ENCODE measurements at places on chromosomes 6 and 20. TPM values are rescaled to one million over a fixed set of nuclear protein-coding genes. Genes with fewer than 3 reads are reported as not detected.
A peak's percentile ranks its signal among the peaks of the same experiment; 100 is the strongest.

MCHR2 gene
- total RNA-seq = not detected

IPCEF1 gene
- 0.02 TPM for total RNA-seq

E2F3 gene
- total RNA-seq = 44.7 TPM

MRPS18B gene
- total RNA-seq = 125 TPM

ALDH8A1 gene
- total RNA-seq = 0.18 TPM

SNX21 gene
- total RNA-seq = 0.65 TPM

ARMH2 gene
- not detected for total RNA-seq

SLC17A3 gene
- total RNA-seq = not detected

NHLRC1 gene
- total RNA-seq = not detected

HLA-DRB1 gene
- total RNA-seq = 0.78 TPM

GJE1 gene
- total RNA-seq = not detected

LY6G5C gene
- 0.60 TPM for total RNA-seq

GRCh38 chr20:62799036-62799435, 2.8 kb downstream of the MRGBP start:
- no peak for DNase-seq
- H3K4me3 ChIP-seq = no peak overlapping the region
- no peak overlapping the region for H3K27ac ChIP-seq
- peaks cover 39% of the 10 kb centered on the region for H3K36me3 ChIP-seq
- peaks cover 6% of the 10 kb centered on the region for H3K4me1 ChIP-seq

DNA sequence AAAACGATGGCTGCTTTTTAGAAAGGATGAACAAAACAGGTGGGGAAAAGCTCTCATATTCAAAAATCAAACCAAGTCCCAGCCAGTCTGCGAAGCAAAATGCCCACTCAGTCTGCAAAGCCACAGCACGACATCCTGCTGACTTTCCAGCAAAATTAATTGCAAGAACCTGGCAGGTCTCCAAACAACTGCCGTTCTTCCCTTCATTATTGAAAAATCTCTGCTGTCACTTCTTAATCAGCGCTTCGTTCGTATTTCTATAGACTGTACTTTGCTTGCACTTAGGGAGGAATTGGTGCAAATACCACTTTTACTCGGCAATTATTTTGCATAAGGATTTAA, 222.4 kb downstream of the CBLN4 start:
- no peak for DNase-seq
- H3K4me1 ChIP-seq = no peaks in the 10 kb centered on the region
- H3K27ac ChIP-seq = no peak overlapping the region
- H3K36me3 ChIP-seq = no peaks in the 10 kb centered on the region
- no peak overlapping the region for H3K4me3 ChIP-seq
- no peaks in the 10 kb centered on the region for H3K27me3 ChIP-seq

GRCh38 chr6:158022749-158023596, 41.3 kb downstream of the SYNJ2 start:
- H3K27me3 ChIP-seq = no peaks in the 10 kb centered on the region
- H3K36me3 ChIP-seq = peaks cover 22% of the 10 kb centered on the region
- no peak overlapping the region for H3K4me3 ChIP-seq
- no peak for DNase-seq

DNA sequence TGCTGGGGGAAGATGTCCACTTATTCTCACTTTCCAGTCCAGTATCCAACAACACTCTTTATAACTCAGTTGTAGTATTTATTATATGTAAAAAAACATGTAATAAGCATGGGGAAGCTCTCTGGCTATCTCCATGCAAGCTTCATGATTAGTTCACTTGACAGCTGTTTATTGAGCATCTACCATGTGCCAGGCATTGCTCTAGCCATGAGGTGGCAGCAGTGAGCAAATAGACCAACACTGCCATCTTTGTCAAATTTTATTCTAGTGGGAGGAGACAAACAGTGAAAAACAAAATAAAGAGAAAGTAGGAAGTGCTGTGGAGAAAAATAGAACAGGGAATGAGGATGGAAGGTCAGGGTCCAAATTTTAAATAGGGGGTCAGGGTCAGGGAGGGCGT, 131.8 kb downstream of the CFAP61 start:
- H3K36me3 ChIP-seq = no peaks in the 10 kb centered on the region
- no peaks in the 10 kb centered on the region for H3K4me1 ChIP-seq
- DNase-seq = peak; percentile 8
- H3K4me3 ChIP-seq = no peak overlapping the region
- no peaks in the 10 kb centered on the region for H3K27me3 ChIP-seq
- H3K27ac ChIP-seq = no peak overlapping the region

- no peak overlapping the region for H3K27ac ChIP-seq
- no peaks in the 10 kb centered on the region for H3K27me3 ChIP-seq
- no peak for DNase-seq
- H3K4me3 ChIP-seq = no peak overlapping the region
- no peaks in the 10 kb centered on the region for H3K4me1 ChIP-seq
These were observed 858.0 kb upstream of the FLRT3 start for GRCh38 chr20:15195378-15195777.

- no peaks in the 10 kb centered on the region for H3K36me3 ChIP-seq
- H3K27ac ChIP-seq = no peak overlapping the region
- no peaks in the 10 kb centered on the region for H3K4me1 ChIP-seq
- H3K27me3 ChIP-seq = 0 out of 2 replicates have a peak, but pooled peaks cover 4% of the 10 kb centered on the region
- DNase-seq = no peak
These were observed 207.5 kb downstream of the CLIC5 start for GRCh38 chr6:45808042-45808645.

GRCh38 chr6:4280707-4281106, 145.3 kb upstream of the ECI2 start:
- H3K4me1 ChIP-seq = no peaks in the 10 kb centered on the region
- no peak overlapping the region for H3K27ac ChIP-seq
- peaks cover 47% of the 10 kb centered on the region for H3K27me3 ChIP-seq
- DNase-seq = no peak
- H3K36me3 ChIP-seq = no peaks in the 10 kb centered on the region

DNA sequence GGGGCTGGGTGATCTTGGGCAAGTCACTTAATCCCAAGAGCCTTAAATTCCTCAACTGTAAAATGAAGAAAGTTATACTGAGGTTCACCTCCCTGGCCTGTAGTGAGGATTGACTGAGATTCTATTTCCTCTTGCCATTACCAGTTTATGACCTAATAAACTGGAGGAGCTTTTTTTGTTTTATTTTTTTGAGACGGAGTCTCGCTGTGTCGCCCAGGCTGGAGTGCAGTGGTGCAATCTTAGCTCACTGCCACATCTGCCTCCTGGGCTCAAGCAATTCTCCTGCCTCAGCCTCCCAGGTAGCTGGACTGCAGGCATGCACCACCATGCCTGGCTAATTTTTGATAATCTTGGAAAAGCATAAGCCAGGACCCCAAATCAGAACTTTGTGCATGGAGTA, 161.4 kb upstream of the SNX9 start:
- no peak for DNase-seq
- no peak overlapping the region for H3K4me3 ChIP-seq
- no peaks in the 10 kb centered on the region for H3K4me1 ChIP-seq
- H3K27me3 ChIP-seq = no peaks in the 10 kb centered on the region
- no peak overlapping the region for H3K27ac ChIP-seq

- H3K27me3 ChIP-seq = no peaks in the 10 kb centered on the region
- H3K4me3 ChIP-seq = no peak overlapping the region
- H3K4me1 ChIP-seq = peaks cover 60% of the 10 kb centered on the region
- peak; percentile 95 for DNase-seq
- H3K27ac ChIP-seq = peak overlapping the region; percentile 80
These were observed 58.6 kb downstream of the SYNJ2 start for GRCh38 chr6:158040051-158040803.

DNA sequence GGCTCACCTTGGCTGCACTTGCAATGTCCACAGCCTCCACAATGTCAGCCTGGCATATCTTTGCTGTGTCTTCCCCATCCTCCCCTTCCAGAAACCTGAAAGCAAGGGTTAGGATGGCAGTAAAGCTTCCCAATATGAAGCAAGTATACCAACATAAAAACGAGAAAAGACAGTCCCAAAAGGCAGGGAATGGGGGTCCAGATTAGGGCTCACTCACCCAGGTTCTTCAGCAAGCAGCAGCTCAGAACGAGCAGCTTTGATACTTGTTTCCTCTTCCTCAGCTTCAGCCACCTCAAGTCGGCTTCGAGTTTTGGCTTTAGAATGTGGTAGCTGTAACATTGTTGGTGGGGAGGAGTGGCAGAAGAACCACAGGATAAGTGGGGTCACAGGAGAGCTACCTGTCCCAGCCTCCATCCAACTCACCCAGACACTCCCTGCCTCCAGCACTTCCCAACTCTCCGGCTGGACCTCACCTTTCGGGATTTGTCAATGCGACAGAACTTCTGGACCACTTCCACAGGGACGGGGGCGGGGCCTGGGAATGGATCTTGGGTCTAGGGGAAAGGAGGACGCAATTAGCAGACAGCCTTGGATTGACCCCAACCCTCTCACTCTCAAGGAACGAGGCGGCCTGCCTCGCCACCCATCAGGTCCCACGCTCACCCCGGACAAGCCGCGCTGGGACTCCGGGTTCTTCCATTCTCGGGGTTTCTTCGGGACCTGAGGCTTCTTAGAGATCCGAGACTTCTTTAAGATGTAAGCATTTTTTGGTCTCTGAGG, 708 bp downstream of the WDR46 start:
- H3K27ac ChIP-seq = peak overlapping the region; percentile 83
- H3K4me3 ChIP-seq = peak overlapping the region; percentile 76
- DNase-seq = peak; percentile 41
- no peaks in the 10 kb centered on the region for H3K27me3 ChIP-seq
- peaks cover 75% of the 10 kb centered on the region for H3K36me3 ChIP-seq
- H3K4me1 ChIP-seq = peaks cover 13% of the 10 kb centered on the region

GRCh38 chr6:104087765-104088164, 772.0 kb downstream of the HACE1 start:
- no peaks in the 10 kb centered on the region for H3K36me3 ChIP-seq
- no peak overlapping the region for H3K4me3 ChIP-seq
- no peak overlapping the region for H3K27ac ChIP-seq
- no peaks in the 10 kb centered on the region for H3K27me3 ChIP-seq
- no peaks in the 10 kb centered on the region for H3K4me1 ChIP-seq

DNA sequence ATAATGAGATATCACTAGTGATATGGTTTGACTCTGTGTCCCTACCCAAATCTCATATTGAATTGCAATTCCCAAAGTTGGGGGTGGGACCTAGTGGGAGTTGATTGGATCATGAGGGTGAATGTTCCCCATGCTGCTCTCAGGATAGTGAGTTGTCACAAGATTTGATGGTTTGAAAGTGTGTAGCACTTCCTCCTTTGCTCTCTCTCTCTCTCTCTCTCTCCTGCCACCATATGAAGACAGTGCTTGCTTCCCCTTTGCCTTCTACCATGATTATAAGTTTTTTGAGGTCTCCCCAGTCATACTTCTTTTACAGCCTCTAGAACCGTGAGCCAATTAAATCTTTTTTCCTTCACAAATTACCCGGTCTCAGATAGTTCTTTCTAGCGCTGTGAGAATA, 1002.0 kb upstream of the ADGRB3 start:
- H3K4me3 ChIP-seq = no peak overlapping the region
- no peaks in the 10 kb centered on the region for H3K36me3 ChIP-seq
- no peak overlapping the region for H3K27ac ChIP-seq
- H3K4me1 ChIP-seq = no peaks in the 10 kb centered on the region

- DNase-seq = no peak
- no peak overlapping the region for H3K4me3 ChIP-seq
- no peaks in the 10 kb centered on the region for H3K27me3 ChIP-seq
- H3K36me3 ChIP-seq = no peaks in the 10 kb centered on the region
These were observed 90.9 kb upstream of the HDDC2 start for GRCh38 chr6:125392682-125393081.

DNA sequence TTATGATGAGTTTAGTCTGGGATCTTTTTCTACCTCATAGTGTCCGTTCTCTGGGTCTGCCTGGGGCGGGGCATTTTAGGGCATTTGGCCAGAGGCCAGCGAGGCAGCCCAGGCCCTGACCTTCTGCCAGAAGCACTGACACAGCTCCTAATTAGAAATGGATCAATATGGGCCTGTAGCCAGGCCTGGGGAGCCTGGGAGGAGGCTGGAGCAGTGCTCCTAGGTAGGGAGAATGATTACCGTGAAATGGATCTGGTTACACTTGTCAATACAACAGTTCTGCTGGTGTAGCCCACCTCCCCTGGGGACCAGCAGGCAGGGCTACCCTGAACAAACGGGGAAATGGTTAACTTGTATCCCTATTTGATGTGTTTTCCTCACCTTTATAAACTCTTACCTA, 23.0 kb downstream of the RALY start:
- H3K4me3 ChIP-seq = no peak overlapping the region
- H3K27me3 ChIP-seq = no peaks in the 10 kb centered on the region

DNA sequence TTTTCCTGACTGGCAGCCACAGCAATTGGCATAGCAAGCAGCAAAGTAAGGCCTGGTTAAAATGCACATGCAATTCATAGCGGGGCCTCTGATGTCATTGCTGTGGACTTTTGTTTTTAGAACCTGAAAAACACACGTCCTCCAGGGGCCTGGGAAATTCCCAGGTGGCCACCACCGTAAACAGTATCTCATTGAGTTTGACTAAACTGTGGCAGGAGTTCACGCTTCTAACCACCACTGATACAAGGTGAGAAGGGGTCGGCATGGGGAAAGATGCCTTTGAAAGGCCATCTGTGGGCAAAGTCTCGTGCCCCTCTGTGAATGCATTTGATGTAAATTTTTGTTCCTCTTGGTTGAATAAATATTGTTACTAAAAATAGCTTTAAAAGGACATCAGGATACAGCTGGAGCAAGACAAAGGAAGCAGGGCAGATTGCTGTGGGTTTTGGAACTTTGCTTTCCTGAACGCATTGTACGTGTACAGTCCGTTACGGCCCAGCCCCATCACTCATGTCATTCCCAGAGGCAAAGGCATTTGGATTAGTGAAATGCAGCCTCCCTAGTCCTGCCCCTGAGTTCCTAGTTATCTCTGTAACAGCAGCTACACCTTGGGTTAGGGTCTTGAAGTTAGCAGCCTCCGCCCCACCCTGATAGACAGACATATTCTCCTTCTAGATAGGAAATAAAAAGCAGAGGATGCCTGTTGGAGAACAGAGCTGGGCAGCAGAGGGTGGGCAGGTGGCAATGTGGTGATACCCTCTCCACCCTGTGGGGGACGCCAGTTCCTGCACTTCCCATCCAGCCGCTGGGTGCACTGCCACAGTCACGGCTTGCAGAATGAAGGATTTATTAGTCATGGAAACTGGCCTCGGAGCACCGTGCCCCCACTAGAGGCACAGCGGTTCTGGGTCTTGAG, 80.3 kb downstream of the ZDHHC14 start:
- no peak overlapping the region for H3K4me3 ChIP-seq
- no peaks in the 10 kb centered on the region for H3K36me3 ChIP-seq
- peak overlapping the region; percentile 54 for H3K27ac ChIP-seq
- peak; percentile 79 for DNase-seq
